Effector CD8-positive, alpha-beta T cell (primary cell): ENCODE measurements at places on chromosomes 7 and 10.

DNA sequence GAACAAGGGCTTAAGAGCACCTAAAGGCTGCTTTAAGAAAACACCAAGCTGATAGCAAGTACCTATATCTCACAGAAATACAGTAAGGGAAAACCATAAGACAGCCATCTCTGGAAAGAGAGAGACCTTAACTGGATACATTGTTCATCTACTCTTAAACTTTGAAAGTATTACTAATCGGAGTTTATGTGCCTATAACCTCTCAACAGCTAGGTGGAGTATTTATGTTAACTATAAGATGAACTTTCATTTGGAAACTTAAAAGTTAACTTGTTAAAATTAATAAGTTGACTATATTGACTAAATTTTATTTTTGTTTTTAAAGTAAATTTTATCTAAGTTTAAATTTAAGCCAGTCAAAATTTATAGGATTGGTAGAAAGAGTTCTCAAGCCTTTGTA is 90.6 kb downstream of the USP6NL start:
- DNase-seq = no peak

- no peak for DNase-seq
Measured at GRCh38 chr10:50554995-50555568, 68.7 kb downstream of the SGMS1 start.

GRCh38 chr10:101525848-101526247 is 62.2 kb downstream of the POLL start:
- no peak for DNase-seq

DNA sequence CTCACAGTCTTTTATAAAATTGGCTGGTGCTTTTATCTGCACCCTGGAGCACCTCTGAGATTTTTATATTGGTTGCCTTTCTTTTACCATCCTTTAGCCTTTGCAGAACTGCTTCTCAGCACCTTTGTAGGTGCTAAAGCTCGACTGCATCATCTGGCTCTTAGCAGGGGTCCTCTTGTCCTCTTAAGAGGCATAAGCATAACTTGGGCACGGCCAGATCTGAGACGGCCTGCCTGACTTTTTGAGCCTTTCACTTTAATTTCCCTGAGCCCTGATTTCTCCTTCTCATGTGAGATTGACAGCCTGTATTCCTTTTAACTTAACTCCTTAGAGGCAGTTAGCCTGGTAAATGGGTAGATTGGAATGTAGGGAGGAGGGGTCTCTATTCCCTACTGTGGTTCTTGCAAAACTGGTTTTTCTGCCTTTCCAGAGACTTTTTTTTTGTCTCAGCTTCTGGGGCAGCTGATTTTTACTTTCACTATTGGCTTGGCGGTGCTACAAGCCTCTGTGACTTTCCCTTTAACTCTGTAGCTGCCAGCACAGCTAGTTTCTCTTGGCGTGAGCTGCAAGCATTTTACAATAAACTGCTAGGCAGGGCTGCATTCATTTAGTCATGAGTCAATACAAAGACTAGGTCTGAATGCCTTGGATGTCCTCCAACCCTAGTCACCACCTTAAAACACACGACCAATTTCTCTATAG is 24.0 kb downstream of the ZPBP start:
- DNase-seq = no peak

DNA sequence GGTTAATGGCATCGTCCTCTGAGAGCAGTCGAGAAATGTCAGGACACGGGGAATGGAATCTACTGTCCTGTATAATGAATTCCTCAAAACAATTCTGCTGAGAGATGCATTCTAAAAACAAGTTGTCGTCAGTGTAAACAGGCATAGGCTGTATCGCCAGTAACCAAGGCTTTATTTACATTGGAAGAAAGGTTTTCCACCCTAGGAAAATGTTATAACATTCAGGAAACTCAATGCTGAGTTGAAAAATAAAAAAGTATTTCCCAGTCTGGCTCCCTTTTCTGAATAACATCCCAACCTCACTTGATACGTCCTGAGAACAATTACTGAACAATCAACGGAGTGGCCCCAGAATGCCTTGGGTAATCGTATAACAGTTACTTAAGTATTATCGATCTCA is 79.6 kb upstream of the UCN3 start:
- no peak for DNase-seq

- no peak for DNase-seq
Measured at GRCh38 chr7:155724327-155725005, 80.0 kb downstream of the RBM33 start.

GRCh38 chr10:65355141-65355680 is 1570.6 kb upstream of the LRRTM3 start:
- DNase-seq = no peak

GRCh38 chr7:127252778-127253280 is at the start of gene GRM8:
Gene GRM8 (minus strand): TSS chr7:127252941.
- no peak for DNase-seq
